ENCODE measurements at places on chromosomes 6 and 20.
A peak's percentile ranks its signal among the peaks of the same experiment; 100 is the strongest.

DNA sequence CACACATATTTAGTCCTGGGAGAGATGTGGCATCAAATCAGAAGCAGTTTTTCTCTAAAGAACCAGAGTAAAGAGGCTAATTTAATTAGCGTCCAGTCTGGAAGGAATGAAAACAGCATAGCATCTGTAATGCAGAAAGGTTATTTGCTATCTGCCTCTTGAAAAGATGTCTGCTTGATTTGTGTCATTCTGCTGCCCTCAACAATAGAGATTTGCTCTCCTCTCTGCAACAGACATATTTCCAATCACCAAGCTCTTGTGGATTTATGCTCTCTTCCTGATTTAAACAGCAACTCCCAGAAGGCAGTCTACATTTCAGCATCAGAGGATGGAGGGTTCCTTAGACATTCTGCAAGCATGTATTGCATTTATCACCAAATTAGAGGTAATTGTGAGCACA, 53.5 kb upstream of the AKAP12 start:
- no peak for DNase-seq

- DNase-seq = no peak
Measured at GRCh38 chr6:138371720-138372119, 6.0 kb upstream of the SMIM28 start.

DNA sequence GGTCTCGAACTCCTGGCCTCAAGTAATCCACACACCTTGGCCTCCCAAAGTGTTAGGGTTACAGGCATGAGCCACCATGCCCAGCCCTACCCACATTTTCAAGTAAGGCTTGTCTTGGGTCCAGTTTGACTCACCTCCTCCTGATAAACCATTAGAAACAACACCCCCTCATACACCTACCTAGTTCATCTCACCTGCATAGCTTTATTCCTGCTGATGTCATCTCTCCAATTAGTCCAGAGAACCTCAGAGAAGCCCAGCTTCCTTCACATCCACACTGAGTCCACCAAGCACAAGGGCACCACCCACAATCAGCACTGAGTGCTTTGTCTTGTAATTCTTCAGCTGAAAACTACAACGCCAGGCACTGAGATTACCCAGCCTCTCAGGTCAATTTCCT, 35.3 kb downstream of the KIF16B start:
- no peak for DNase-seq

DNA sequence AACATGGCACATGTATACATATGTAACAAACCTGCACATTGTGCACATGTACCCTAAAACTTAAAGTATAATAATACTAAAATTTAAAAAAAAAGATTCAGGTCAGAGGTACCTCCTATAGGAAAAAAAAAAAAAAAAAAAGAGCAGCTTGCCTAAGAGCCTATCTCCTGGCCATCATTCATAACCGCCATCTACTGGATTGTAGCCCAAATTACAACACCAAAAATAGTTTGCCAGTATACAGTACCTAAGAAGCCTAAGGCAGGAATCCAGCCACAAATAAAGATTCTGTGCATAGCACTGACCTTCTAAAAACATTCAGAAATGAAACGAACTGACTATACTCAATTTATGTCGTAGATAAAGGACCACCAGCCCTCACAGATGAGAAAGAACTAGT, 438.4 kb upstream of the ADGRB3 start:
- no peak for DNase-seq

DNA sequence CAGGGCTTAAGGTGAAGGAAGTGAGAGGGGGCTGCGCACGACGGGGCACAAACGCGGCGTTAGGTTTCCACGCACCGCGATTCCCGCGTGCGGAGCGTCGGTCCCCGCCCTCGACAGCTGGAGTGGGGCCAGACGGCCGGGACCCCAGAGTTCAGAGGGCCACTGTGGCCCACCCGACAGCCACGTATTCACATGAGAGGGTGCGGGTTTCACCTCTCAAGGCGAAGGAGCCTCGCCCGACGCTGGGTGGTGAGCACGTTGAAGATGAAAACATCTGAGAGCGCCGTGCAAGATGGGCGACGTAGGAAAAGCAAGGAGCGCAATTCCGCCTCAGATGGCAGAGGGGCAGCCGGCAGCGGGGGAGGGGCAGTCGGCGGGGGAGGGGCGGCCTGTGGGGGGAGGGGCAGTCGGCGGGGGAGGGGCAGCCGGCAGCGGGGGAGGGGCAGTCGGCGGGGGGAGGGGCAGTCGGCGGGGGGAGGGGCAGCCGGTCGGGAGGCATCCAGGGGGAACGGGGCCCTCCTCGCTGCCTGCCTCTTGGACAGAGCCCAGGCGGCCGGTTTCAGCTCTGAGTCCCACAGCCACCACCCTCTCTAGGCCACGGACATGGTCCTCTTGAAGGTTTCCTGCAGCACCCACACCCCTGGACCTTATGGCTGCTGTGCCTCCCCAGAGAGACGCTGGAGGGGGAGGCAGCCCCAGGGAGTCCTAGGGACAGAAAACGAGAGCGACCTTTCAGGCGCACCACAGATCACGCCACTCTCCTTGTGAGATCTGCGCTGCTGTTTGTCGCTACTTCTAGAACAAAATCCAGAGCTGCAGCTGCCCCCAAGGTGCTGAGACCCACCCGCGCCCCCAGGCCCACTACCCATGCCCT, 113.7 kb downstream of the DLL1 start:
- DNase-seq = no peak

- DNase-seq = no peak
Measured at GRCh38 chr6:151060096-151060765, 179.5 kb upstream of the AKAP12 start.

GRCh38 chr20:43955062-43955749, 40.6 kb downstream of the TOX2 start:
- DNase-seq = peak; percentile 68

DNA sequence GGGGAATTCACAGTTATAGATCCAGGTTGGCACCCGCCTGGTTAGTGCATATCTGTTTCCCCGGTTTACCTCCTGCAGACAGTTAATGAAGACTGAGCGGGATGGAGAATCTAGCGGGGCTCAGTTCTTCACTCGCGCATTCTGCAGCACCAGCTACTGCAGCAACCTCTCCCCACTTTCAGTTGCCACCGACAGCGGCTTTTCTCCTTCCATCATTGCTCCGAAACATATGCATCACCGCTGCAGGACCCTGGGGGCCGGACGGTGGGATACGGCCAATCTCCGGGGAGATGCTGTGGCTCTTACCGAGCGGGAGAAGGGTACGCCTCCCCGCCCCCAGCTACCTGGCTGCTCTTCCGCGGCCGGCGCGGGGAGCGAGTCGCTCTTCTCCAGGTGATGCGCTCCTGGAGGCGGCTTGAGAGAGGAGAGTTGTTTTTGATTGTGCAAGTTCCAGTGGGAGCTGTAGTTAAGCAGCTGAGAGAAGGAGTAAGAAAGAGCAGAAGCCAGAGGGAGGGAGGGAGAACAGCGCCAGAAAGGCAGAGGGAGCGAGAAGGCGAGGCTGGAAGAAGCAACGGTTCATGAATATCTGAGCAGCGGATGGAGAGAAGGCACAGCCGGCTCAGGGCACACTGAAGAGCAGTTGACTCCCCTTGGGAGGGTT, at the start of gene SGK1:
Gene SGK1, minus strand, starts transcription at position 642 of the 661 bp plus-strand sequence. CDS start 652 bp downstream, outside the sequence.
- DNase-seq = no peak

DNA sequence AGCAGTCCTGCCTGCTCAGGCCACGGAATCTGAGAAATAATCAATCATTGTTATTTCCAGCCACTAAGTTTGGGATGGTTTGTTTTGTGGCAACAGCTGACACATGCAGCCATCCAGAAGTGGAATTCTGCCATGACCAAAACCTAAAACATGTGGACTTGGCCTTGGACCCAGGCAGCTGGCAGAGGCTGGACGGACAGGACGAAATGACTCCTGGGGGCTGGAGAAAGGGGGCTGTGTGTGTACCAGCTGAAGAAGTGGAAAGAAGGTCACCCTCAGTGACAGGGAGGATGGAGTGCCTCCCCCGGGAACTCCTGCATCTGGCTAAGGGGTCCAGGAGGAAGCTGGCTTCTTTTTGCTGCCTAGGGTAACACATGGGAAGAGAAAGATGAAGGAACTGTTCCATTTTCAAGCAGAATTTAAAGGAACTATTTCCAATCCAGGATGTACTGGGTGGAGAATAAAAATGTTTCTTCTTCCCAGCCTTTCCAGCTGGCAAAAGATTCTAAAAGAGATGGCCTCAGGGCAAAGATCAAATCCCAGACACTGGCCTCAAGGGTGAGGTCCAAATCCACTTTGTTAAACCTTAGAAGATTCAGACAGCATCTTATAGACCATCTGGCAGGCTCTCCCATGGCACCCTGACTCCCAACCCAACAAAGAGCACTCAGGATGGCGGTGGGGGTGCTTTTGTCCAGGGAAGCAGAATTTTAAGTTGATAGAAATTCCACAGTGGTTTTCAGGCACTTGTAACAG, 14.3 kb downstream of the SERPINB6 start:
- DNase-seq = no peak

- no peak for DNase-seq
Measured at GRCh38 chr6:30741063-30741779, 1.3 kb downstream of the FLOT1 start.

GRCh38 chr20:57425150-57426013, 34.2 kb downstream of the RBM38 start:
- DNase-seq = no peak

DNA sequence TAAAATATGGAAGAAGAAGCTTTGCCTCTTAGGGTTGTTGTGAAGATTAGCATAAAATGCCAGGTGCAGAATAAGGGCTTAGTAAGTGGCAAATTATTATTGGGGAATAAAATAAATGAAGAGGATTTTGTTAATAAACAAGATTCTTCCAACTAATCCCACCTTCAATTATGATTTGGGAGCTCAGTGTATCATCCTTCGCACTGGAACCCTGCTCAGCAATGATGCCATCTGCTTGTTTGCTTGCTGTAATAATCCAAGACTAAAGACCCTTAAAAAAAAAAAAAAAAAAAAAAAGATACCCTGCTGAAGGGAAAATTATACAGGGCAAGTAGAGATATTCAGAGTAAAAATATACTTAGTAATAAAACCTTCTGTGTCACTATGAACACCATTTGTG, 62.0 kb upstream of the RREB1 start:
- no peak for DNase-seq

DNA sequence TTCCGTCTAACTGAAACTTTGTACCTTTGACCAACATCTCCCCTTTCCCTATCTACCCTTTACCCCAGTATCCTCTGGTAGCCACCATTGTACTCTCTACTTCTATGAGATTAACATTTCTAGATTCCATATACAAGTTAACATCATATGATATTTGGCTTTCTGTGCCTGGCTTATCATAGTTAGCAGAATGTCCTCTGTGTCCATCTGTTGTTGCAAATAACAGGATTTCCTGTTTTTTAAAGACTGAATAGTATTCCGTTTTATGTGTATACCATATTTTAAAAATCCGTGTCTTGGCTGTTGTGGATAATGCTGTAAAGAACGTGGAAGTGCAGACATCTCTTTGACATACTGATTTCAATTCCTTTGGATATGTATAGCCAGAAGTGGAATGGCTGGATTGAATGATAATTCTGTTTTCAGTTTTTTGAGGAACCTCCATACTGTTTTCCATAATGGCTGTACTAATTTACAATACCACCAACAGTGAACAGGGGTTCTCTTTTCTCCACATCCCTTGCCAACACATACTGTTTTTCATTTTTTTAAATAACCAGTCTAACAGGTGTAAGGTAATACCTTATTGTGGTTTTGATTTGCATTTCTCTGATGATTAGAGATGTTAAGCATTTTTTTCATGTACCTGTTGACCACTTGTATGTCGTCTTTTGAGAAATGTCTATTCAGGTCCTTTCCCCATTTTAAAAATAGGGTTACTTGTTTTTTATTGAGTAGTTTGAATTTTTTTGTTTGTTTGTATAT, 53.8 kb downstream of the CDC5L start:
- no peak for DNase-seq

- DNase-seq = no peak
Measured at GRCh38 chr6:113825781-113826180, 31.4 kb upstream of the MARCKS start.

DNA sequence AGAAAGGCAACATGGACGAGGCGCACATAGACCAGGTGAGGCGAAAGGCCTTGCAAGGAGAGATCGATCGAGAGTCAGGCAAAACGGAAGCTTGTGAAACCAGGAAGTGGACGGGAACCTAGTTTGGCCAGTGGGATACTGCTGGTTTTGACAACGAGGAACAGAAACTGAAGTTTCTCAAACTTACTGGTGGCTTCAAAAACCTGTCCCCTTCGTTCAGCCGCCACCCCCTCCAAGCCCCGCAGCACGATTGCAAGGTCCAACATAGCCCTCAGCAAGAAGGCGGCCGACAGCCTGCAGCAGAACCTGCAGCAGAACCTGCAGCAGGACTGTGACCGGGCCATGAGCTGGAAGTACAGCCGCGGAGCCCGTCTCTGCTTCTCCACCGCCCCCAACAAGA, 238.0 kb downstream of the KHDC1L start:
- DNase-seq = no peak

GRCh38 chr6:98764373-98764911, 69.9 kb upstream of the POU3F2 start:
- no peak for DNase-seq

DNA sequence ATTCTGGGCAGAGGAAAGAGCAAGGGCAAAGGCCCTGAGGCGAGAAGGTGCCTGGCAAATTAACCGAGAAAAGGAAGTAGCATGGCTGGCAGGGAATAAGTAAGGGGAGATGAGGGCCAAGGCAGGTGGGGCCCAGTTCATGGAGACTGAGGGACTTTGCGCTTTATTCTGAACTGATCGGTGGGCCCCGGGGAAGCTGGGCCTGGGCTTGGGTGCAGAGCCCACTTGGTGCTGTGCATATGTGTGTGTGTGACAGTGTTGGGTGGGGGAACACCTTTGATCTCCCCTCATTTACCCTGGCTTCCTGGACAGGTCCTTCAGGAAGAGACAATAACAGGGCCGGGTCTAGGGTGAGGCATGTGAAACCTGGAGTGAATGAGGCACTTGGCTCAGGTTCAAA, 2.9 kb upstream of the MDFI start:
- no peak for DNase-seq

- no peak for DNase-seq
Measured at GRCh38 chr6:55705451-55706440, 126.8 kb upstream of the HMGCLL1 start.

DNA sequence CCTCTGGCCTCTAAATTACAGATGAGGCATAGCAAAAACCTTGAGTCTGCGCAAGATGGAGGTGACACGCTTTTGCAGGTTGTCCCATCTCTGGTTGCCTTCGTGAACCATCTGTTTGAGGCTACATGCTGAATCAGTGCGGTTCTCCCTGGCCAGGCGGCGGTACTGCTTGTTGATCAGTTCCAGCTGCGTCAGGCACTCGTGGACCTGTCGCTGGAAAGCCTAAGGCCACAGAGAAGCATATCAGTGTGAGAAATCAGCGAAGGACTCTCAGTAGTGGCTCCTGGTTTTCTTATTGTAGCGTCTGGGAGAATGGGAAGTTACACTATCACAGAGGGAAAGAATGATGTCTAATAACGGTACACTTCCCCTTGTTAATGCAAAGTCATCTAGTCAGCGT, 344.4 kb downstream of the ESR1 start:
- no peak for DNase-seq

GRCh38 chr20:3115190-3116107, 30.9 kb upstream of the AVP start:
- peak; percentile 28 for DNase-seq

DNA sequence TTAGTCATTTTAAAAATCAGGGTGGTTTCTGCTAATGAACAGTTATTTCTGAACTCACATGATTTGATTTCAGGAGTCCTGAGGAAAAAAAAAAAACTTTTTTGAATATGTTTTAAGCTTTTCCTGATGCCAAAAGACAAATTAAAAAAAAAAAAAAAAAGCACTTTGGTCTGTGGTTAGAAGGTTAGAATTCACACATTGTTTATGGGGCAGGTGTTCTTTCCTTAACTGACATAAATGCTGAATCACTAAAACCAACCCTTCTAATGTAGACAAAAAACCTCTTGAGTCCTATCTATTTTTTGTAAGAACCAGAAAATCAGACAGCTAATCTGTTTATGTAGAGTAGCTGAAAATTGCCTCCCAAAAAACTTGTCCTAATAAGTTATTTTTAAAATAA, 20.4 kb downstream of the THEMIS start:
- no peak for DNase-seq

Data from immature natural killer cell (primary cell).